ENCODE measurements at places on chromosomes 5 and 9.

DNA sequence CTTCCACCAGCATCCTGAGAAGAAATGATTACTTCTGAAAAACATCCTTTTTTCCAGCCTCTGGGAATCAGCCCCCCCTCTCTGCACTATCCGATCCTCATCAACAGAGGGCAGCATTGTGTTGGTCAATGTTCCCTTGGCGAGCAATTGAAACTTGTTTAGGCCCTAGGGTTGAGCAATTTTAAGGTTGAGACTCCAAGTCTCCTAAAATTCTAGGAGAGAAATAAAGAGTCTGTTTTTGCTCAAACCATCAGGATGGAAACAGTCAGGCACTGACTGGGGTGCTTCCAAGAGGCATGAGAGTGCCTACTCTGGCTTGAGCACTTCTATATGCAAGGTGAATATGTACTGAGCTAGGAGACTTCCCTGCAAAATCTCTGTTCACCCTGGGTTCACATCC lies 12.4 kb upstream of the CYFIP2 start:
- no peak for DNase-seq

- peak; percentile 77 for DNase-seq
Measured at GRCh38 chr9:129776938-129777768, 24.3 kb upstream of the PTGES start.

DNA sequence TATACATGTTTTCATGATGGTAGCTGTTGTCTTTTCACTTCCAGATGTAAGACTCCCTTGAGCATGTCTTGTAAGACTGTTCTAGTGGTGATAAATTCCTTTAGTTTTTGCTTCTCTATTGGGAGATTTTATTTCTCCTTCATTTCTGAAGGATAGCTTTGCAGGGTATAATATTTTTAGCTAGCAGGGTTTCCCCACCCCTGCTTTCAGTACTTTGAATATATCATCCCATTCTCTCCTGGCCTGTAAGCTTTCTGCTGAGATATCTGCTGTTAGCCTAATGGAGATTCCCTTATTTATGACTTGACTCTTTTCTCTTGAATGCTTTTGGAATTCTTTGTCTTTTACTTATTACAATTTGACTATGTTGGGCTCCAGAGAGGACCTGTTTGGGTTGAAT lies 211.0 kb downstream of the GDNF start:
- no peak for DNase-seq

DNA sequence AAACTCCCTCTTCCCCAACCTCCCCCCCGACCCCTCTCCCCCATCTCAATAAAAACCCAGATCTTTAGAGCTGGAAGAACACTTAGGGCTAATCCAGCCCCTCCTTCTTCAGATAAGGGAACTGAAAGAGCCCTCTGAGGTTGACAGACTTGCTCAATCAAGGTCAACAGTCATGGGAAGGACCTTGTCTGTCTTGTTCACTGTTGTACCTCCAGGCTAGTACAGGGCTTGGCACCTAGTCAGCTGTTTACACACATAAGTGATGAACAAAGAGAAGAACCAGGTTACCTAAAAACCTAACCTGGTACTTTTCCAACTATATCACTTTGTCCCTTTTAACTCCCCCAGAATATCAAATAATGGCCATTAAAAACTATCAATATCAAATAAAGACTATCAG lies 2.4 kb downstream of the TTC39B start:
- no peak for DNase-seq

- DNase-seq = no peak
Measured at GRCh38 chr5:55570026-55570425, 35.3 kb upstream of the PLPP1 start.

GRCh38 chr5:178081571-178082243 lies 31.6 kb upstream of the N4BP3 start:
- no peak for DNase-seq

- DNase-seq = no peak
Measured at GRCh38 chr5:37938076-37938852, 98.4 kb upstream of the GDNF start.

DNA sequence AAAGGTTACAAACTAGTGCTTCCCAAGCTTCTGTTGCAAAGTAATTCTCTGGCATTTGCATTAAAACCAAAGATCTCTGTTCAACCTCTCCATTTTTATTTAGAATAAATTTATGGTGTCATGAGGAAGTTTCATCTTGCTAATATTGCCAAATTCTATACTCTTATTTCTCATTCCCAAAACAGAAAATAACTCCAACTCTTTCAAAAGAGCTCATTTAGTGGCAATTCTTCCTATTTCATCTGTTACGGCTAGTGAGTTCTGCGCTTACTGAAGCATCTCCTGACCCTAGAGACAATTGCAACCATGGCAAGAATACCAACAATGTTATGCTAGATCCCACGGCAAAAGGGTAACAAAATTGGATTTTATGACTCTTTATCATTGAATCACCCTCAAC lies 97.0 kb downstream of the HINT1 start:
- DNase-seq = no peak

GRCh38 chr5:157721159-157721558 lies 10.1 kb upstream of the THG1L start:
- no peak for DNase-seq

- DNase-seq = no peak
Measured at GRCh38 chr9:31983895-31984294, 400.5 kb upstream of the ACO1 start.

DNA sequence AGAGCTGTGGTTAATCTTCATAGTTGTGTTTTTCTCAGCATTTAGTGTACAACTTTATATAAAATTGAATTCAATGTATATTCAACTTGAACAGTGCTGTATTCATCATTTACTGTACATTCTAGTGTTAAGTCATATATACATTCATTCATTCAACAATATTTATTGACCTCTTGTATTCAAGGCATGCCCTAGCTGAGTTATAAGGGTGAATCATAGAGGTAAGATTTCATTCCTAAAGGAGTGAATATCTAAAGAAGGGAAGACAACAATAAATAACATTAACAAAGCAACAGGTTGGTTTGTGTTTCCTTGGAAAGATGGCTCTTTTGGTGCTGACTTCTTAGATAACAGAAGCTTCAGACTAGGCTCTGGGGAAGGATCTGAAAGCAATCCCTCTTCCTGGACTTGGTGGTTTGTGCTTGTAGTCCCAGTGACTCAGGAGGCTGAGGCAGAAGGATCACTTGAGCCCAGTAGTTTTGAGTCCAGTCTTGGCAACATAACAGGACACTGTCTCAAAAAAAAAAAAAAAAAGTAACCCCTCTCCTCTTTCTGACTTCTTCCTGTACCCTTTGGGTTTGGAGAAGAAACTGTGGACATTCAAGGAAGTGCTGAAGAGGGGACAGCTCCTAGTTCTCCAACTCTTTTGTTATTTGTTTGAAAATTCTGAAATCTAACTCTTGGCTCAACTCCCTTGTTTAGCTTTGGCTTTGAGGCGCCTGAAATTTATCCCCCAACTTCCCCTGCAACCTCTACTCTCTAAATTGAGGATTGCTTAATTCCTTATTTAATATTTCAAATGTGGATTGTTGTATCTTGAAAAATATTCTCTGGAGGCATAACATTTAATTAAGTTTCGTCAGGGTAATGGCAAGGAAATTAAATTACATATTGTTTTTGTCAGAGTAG lies 80.2 kb downstream of the OSTF1 start:
- peak; percentile 41 for DNase-seq

- no peak for DNase-seq
Measured at GRCh38 chr5:78056901-78057514, 237.5 kb downstream of the AP3B1 start.

- DNase-seq = no peak
Measured at GRCh38 chr5:17426104-17426749, 71.8 kb upstream of the TAF11L2 start.

DNA sequence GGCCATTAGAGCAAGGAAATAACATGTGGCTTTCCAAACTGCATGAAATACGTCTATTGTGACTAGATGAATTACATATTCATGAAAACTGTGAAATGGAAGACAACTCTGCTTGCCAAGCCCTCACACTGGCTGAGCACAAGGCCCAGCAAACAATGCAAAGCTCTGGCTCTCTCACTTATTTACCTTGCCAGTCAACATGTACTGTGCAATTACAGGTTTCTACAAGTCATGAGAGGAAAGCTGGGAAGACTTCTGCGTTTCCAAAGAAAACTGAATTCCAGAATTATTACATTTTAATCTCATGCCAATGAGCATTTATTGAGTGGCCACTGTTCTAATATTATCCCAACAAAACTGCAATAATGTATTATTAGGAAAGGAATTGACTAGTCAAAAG lies 12.1 kb upstream of the C5orf63 start:
- DNase-seq = no peak

- DNase-seq = peak; percentile 34
Measured at GRCh38 chr9:97740848-97741821, 44.0 kb upstream of the XPA start.

GRCh38 chr5:80656425-80656824 lies 1.6 kb upstream of the DHFR start:
- DNase-seq = no peak

GRCh38 chr9:24932785-24933184 lies 387.1 kb upstream of the IZUMO3 start:
- DNase-seq = no peak
